Stimulated activated CD4-positive, alpha-beta T cell treated with anti-CD3 and anti-CD28 coated beads, Interleukin-2, amount 100 ng/mL, for 4 hours (primary cell): ENCODE measurements at places on chromosomes 7 and 10.

GRCh38 chr10:75709245-75709644, 277.8 kb downstream of the LRMDA start:
- DNase-seq = no peak

DNA sequence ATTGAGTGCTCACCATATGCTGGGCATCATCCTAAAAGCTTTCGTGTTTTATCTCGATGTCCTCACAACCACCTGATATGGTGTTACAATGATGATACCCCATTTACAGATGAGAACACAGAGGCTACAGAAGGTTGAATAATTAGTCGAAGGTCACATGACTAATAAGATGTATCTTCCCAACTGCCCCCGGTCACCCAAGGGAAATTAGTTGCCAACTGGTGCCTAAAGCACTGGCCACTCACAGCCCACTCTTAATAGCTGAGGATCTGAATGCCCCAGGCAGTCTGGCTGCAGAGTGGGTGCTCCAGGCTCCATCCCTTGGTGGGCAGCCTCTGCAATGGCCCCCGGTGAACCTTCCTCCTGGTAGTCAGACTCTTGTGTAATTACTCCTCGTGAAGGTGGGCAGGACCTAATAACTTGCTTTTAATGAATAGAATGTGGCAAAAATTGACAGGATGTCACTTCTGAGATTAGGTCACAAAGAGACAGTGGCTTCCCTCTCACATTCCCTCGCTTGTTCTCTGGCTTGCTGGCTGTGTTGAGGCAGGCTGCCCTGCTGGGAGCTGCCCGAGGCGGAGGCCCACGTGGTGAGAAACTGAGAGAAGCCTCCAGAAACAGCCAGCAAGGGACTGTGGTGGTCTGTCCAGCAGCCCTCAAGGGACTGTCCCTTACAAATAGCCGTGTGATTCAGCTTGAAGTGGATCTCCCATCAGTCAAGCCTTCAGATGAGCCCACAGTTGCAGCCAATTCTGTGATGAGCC, 109.4 kb downstream of the ARHGAP22 start:
- DNase-seq = no peak

- DNase-seq = no peak
Observed at GRCh38 chr7:111329367-111330234, 232.7 kb downstream of the IMMP2L start.

GRCh38 chr10:6920072-6921019, 340.3 kb upstream of the PRKCQ start:
- DNase-seq = peak; percentile 86

DNA sequence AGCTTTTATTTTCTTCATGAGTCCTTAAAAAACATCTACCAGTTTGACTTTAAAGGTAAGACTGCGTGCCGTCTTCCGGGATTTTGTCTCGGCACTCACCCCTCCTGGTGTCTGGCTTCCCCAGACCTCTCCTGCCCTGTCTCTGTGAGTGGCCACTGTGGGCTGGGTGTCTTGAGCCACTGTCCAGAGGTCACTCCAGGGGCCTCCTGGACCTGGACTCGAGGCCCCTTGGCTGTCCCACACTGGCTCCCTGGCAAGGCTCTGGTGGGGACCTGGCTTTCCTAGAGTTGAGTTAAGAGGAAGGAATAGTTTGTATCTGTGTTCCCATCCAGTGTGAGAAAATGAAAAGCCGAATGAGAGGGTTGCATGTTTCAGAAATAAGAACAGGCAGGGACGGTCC, 95.5 kb downstream of the NKX6-2 start:
- DNase-seq = no peak

- DNase-seq = no peak
Observed at GRCh38 chr10:63137306-63137705, 4.2 kb downstream of the NRBF2 start.

- no peak for DNase-seq
Observed at GRCh38 chr7:41967156-41967555, 264.3 kb upstream of the INHBA start.

DNA sequence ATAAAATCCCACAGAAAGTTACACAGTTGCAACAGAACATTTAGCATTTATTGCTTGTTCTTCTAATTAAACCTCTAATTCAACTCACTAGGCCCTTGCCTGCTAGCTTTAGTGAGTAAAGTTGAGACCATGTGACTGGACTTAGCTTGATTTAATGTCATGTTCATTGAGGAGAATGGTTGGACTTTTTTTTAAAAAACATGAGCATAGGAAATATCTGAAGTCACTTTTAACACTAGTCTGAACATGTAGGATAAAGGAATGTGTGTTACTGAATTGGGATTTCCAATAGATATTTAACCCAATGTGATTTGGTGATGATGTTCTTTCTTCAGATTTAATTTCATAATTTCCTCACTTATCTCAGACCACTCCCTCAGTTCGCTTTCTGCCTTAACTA, 24.6 kb upstream of the GLCCI1 start:
- DNase-seq = no peak

GRCh38 chr7:16668049-16668858, 22.3 kb downstream of the BZW2 start:
- DNase-seq = no peak

GRCh38 chr10:47152861-47153349, 147.1 kb upstream of the GDF10 start:
- no peak for DNase-seq

DNA sequence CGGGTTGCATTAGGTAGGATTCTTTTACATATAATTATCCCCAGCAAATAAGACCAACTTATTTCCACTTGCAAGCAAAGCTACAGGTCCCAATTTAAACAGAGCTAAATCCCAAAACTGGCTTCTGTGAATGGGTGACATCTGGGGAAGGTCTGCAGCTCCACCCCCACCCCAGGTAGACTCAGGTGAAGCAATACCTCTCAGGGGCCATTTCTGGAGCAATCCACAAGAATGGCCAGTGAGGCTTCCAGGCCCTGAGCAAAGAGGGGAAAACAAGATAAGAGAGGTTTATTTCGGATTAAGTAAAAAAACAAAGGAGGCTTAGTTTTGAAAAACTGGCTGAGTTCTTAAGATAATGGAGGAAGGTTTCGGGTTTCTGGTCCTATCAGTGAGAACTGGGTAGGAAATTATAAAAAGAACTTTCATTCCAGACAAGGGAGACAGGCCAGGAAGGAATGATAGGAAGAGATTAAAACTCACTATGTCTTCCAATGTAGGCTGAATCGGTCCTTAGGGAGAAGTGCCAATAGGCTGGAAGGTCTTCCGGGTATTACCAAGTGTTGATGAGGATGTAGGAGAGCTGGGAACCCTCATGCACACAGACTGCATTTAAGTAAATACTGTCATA, 25.4 kb downstream of the SH3PXD2A start:
- DNase-seq = no peak

GRCh38 chr10:63246356-63246755, 113.2 kb downstream of the NRBF2 start:
- DNase-seq = no peak

- no peak for DNase-seq
Observed at GRCh38 chr10:74575191-74575720, 251.1 kb upstream of the KAT6B start.

GRCh38 chr7:143494622-143495021, 16.9 kb downstream of the TAS2R41 start:
- DNase-seq = no peak

GRCh38 chr7:47100817-47101435, 481.0 kb downstream of the TNS3 start:
- DNase-seq = no peak

DNA sequence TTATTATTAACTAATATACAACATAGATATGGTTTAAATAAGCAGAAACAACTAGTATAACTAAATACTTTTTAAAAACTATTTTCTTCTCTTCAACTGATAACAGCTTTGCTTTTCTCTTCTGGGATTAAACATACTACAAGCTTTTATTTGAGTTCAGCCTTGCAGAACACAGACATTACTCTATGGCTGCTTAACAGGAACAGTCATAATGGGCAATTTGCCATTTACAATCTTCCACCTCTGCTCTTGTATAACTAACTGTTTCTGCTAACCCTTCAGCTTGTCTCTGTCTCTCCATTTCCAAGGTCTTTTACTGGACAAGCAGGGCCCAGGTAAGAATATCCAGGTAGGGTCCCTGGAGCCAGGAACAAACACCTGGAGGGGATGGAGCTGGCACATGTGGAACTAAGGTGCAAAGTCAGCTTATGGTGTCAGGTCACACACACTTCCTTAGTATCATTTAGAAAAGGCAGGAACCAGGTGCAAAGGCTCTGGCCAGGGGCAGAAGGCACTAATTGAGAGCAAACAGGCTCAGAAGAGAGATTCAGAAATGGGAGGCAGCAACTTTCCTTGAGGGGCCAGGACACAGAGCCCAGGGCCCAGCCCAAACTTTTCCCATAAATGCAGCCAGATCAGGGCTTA, 93.1 kb downstream of the STRA8 start:
- no peak for DNase-seq

DNA sequence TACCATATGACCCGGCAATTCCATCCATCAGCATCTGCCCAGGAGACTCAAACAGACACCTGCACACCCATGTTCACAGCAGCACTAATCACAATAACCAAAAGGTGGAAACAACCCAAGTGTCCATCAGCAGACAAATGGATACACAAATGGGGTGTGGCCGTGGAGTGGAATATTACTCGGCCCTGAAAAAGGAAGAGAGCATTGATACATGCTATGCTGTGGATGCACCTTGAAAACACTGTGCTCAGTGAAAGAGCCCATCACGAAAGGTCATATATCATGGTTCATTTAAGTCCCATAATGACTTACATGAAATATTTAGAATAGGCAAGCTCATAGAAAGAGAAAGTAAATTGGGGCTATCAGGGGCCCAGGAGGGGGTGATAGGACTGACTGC, 57.5 kb upstream of the DNAAF5 start:
- no peak for DNase-seq

DNA sequence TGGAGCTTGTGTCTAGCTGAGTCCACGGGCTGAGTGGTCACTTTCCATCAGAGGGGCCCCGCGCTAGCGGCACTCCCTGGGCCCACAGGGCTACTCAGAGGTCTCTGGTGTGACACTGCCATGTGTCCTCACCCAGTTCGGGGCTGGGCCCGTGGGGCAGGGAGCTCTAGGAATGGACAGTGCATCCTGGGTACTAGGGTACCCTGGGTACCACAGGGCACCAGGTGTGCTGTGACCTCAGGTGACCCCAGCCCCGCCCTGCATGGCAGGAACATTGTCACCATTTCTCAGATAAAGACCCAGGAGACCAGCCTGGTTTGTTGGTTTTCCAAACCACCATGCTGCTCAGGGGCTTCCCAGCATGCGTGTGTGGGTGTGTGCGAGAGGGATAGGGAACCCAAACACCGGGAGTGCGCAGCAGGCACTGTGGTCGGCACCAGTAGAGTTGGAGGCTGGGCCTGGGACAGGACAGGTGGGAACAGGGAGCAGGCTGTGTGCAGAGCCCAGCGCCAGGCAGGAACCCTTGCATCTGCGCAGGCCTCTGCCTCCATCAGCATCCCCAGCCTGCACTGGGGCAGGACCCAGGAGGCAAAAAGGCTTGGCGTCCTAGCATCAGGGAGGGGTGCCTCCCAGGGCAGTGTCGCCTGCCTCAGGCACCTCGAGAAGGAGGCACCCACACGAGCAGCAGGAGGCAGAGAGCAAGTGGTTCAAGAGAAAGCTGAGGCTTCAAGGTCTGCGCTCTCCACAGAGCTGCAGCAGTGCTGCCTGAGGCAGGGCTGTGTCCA, 19.4 kb upstream of the CSGALNACT2 start:
- no peak for DNase-seq
